ENCODE measurements at places on chromosomes 1 and 21.

- no peak overlapping the region for H3K27ac ChIP-seq
- no peaks in the 10 kb centered on the region for H3K4me1 ChIP-seq
- H3K4me3 ChIP-seq, result no peak overlapping the region
- H3K27me3 ChIP-seq, result no peaks in the 10 kb centered on the region
- DNase-seq, result no peak
These were observed 182.2 kb downstream of the PRDM16 start for GRCh38 chr1:3251099-3251806.

GRCh38 chr1:100995198-100995988 lies 30.2 kb downstream of the DPH5 start:
- peak overlapping the region; percentile 32 for H3K27ac ChIP-seq
- H3K4me1 ChIP-seq, result no peaks in the 10 kb centered on the region
- peaks cover 28% of the 10 kb centered on the region for H3K36me3 ChIP-seq
- no peak for DNase-seq

GRCh38 chr1:120133228-120133927 lies 42.9 kb downstream of the SEC22B start:
- H3K27me3 ChIP-seq, result peaks cover 4% of the 10 kb centered on the region
- H3K4me3 ChIP-seq, result no peak overlapping the region
- DNase-seq, result no peak
- no peak overlapping the region for H3K27ac ChIP-seq

DNA sequence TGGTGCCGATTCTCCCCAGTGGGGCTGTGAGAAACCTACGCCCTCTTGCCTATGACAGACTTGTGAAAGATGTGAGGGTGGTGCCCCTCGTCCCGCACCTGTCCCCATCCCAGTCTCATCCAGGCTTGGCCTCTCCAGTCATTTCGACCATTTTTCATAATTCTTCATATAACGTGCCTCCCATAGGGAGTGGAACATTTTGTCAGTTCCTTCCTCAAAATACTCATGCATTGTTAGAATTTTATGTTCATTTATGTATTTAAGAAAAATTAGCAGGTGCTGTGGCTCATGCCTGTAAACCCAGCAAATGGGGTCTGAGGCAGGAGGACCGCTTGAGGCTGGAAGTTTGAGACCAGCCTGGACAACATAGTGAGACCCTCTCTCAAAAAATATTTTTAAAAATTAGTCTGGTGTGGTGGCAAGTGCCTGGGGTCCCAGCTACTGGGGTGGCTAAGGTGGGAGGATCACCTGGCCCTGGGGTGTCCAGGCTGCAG lies 19.7 kb upstream of the SMPDL3B start:
- peak overlapping the region; percentile 80 for H3K27ac ChIP-seq
- H3K27me3 ChIP-seq, result no peaks in the 10 kb centered on the region
- DNase-seq, result no peak
- H3K4me1 ChIP-seq, result peaks cover 9% of the 10 kb centered on the region
- H3K4me3 ChIP-seq, result no peak overlapping the region

- H3K36me3 ChIP-seq, result no peaks in the 10 kb centered on the region
- DNase-seq, result no peak
- peaks cover 10% of the 10 kb centered on the region for H3K27me3 ChIP-seq
- no peak overlapping the region for H3K27ac ChIP-seq
- H3K4me3 ChIP-seq, result no peak overlapping the region
These were observed 102.1 kb downstream of the LMX1A start for GRCh38 chr1:165254376-165254775.

- no peaks in the 10 kb centered on the region for H3K27me3 ChIP-seq
- H3K4me3 ChIP-seq, result no peak overlapping the region
- no peak overlapping the region for H3K27ac ChIP-seq
- peaks cover 81% of the 10 kb centered on the region for H3K36me3 ChIP-seq
- no peak for DNase-seq
These were observed 16.6 kb upstream of the SLFNL1 start for GRCh38 chr1:41038110-41038509.

DNA sequence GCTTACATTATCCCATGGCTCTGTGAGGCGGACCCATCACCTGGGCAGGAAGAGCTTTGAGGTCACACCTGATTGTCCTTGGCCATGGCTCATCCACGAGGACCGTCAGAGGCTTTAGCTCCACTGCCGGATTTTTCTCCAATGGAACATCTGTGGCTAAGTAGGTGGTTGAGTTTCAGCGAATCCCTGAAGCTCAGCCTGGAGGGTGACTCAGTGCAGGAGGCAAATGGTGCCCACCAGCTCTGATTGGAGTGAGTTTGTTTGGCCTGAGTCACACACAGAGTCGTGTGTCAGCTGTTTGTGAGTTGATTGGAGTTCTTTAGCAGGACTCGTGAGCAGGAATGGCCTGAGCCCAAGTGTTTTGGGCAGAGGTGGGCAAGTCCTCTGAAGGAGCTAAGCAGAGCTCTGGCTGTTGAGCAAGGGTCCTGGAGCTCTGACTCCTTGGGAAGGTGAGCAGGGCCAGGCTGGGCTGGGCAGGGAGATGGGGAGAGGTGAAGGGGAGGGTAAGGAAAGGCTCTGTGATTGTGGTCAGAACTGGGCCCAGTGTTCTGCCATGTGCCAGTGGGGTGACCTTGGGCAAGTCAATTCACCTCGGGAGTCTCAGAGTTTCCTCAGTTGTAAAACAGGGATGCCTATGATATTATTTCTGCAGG lies 2.0 kb downstream of the SLC6A17 start:
- DNase-seq, result no peak
- H3K4me3 ChIP-seq, result no peak overlapping the region
- H3K36me3 ChIP-seq, result no peaks in the 10 kb centered on the region
- H3K27ac ChIP-seq, result no peak overlapping the region

- H3K36me3 ChIP-seq, result no peaks in the 10 kb centered on the region
- H3K4me3 ChIP-seq, result no peak overlapping the region
- H3K27ac ChIP-seq, result no peak overlapping the region
- peaks cover 25% of the 10 kb centered on the region for H3K4me1 ChIP-seq
- H3K27me3 ChIP-seq, result no peaks in the 10 kb centered on the region
- no peak for DNase-seq
These were observed 145.8 kb upstream of the ERRFI1 start for GRCh38 chr1:8171751-8172464.

DNA sequence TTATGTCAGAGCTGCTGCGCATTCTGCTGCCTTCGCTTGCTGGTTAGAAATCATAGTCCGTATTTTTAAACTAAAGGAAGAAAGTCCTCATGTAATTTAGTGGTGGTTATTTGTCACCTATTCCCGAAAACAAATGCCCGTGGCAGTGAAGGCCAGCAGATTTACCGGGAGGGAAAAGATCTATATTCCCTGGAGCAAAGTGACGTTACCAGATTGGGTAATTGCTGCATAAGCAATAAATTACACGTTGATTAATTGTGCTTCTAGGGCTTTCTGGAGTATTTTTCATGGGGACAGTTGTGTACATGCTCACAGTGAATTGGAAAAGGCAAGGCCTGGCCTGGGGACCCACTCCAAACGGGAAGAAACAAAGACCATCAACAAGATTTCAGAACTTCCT lies 298.7 kb downstream of the NPHP4 start:
- DNase-seq, result no peak
- H3K4me3 ChIP-seq, result no peak overlapping the region
- peaks cover 11% of the 10 kb centered on the region for H3K27me3 ChIP-seq
- no peaks in the 10 kb centered on the region for H3K36me3 ChIP-seq

DNA sequence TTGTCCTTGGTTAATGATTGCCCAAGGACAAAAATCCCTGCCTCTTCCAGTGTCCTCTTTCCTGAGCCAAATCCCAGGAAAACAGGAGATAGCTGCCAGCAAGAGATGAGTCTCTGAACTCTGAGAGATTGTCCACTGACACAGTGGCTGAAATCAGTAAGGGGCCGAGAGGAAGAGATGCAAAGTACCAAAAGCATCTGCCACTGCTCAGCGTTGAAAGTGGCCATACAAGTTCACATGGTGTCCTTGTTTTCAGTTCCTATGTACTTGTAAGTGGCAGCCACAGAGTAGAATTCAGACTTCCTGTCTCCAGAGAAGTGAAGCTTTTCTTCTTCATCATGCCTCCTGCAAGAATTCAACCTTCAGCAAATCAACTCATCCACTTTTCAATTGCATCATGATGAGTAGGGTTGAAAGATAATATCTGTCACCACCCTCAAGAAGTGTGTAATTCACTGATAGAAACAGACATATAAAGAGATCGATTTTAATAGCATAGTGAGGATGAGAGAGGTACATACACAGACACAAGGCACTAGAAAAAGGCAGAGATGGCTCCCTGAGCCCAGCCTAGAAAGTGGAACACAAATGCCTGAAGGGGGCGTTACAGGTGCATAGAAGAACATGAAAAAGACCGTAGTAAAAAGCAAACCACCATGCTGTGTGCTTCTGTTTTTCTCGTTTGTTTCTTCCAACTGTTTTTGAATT lies 185.8 kb downstream of the MRPL39 start:
- DNase-seq, result peak; percentile 17
- peaks cover 8% of the 10 kb centered on the region for H3K4me1 ChIP-seq
- H3K36me3 ChIP-seq, result no peaks in the 10 kb centered on the region

DNA sequence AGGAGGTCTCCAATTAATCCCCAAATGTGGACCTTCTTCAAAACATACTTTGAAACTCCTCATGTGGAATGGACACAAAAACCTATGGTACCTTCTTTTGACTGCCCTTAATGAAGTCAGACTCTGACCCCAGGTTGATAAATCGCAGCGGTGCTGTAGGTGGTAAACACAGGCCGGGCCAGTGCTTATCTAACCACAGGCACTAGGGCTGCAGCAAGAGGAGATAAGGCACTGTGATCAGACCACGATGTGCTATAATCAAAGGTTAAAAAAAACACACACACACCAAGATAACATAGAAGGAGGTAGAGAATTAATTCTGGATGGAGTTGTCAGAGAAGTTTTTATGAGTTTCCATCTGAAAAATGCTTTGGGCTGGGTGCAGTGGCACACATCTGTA lies 52.3 kb upstream of the SIPA1L2 start:
- H3K4me3 ChIP-seq, result no peak overlapping the region
- no peaks in the 10 kb centered on the region for H3K36me3 ChIP-seq
- H3K4me1 ChIP-seq, result no peaks in the 10 kb centered on the region
- no peaks in the 10 kb centered on the region for H3K27me3 ChIP-seq
- H3K27ac ChIP-seq, result no peak overlapping the region
- no peak for DNase-seq

DNA sequence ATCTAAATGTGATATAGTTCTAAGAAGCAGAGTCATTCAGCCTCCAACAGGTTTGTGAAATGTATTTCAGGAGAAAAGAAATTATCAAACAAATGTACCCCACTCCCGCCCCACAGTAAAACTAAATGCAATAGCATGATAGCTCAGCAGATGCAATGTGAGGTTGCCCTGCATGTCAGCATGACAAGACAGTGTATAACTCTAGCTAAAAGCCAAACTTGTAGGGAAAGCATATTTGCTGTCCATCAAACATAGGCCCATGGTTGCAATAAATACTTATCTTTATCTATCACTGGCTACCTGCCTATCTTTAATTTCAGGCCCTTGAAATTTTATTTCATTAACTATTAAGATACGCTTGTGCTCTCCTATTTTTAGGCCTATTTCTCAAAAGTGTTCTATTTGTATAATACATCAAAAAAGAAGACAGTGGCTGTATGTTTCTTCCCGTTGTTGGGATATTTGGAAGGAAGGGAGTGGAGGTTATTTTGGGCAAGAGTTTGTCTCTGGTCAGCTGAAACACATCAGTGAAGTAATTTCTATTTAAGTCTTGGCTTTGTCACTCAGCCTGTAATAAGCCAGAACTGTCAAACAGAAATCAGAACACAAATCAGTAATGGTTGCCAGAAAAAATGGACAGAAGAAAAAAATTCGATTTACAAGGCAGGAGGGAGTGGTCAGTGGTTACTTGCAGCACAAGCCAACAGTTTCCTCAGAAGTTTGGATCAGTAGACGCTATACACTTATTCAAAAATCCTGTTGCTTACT lies 307.4 kb upstream of the ADGRL2 start:
- H3K27me3 ChIP-seq, result no peaks in the 10 kb centered on the region
- no peak overlapping the region for H3K4me3 ChIP-seq
- DNase-seq, result no peak

DNA sequence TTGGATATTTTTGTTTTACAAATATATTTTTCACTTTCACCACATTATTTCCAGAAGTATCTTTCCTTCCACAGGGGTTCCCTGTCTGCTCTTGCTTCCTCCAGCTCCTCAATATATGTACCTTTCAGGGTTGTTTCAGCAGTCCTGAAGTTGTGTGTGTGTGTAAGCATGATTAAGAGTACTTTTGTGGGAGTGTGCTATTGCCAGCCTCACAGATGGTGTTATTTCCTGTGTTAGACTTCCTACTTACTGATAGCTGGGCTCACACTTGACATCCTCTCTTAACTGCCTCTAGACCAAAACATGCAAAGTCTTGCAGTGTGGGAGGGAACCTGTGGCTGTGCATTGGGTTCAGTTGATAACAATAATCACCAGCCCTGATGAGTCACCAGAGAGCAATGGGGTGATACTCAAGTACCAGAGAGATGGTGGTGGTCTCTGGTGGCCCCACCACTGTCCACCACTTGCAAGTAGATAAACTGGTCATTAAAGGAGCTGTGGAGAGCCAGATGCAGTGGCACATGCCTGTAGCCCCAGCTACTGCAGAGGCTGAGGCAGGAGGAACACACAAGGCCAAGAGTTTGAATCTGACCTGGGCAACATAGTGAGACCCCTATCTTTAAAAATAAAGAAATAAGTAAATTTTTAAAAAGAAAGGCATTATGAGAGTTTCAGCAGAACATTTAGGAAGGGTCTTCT lies 126.7 kb downstream of the NR5A2 start:
- H3K4me3 ChIP-seq, result no peak overlapping the region
- H3K27me3 ChIP-seq, result no peaks in the 10 kb centered on the region
- no peaks in the 10 kb centered on the region for H3K36me3 ChIP-seq
- H3K4me1 ChIP-seq, result peaks cover 31% of the 10 kb centered on the region
- H3K27ac ChIP-seq, result no peak overlapping the region
- DNase-seq, result no peak

DNA sequence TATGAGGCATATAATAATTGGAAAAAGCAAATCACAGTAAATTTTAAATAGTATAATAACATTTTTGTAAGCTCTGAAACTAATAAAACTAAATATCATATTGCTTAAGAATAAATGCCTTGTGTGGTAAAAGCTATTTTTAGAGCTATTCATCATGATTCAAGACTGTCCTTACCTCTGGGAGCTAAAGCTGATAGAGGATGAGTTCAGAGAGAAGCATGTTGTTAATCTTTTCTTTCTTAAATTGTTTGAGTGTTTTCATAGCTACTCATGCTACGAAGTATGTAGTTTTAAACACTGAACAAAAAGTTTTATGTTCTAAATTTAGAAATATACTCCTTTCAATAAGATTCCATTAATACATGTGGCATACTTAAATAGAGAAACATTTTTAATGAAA lies 30.5 kb downstream of the IFI16 start:
- DNase-seq, result no peak
- H3K27ac ChIP-seq, result no peak overlapping the region
- H3K27me3 ChIP-seq, result no peaks in the 10 kb centered on the region
- H3K4me1 ChIP-seq, result no peaks in the 10 kb centered on the region
- H3K4me3 ChIP-seq, result no peak overlapping the region

- H3K4me3 ChIP-seq, result no peak overlapping the region
- no peak for DNase-seq
- no peak overlapping the region for H3K27ac ChIP-seq
- no peaks in the 10 kb centered on the region for H3K36me3 ChIP-seq
- no peaks in the 10 kb centered on the region for H3K4me1 ChIP-seq
These were observed 327.8 kb downstream of the MATN1 start for GRCh38 chr1:30395631-30396030.

Measured in heart right ventricle (tissue), 16 donors.